Activated T-helper 2 cell treated with anti-CD3 and anti-CD28 coated beads, Interferon-gamma antibody, Interleukin-2, Interleukin-4, amounts not matched to agents 10 μg/mL and 5 μg/mL and 100 μg/mL, durations not matched to agents 14 hours and 24 hours and 36 hours (primary cell): ENCODE measurements at places on chromosomes 7 and 10. TPM values are rescaled to one million over a fixed set of nuclear protein-coding genes. Genes with fewer than 3 reads are reported as not detected.
A peak's percentile ranks its signal among the peaks of the same experiment; 100 is the strongest.

The GIMAP5 gene
- total RNA-seq = 42.9 and 46.7 TPM in 2 replicates

The FAM13C gene
- total RNA-seq = not detected in 2 replicates

The AKAP9 gene
- total RNA-seq = 36.2 and 38.3 TPM in 2 replicates

The HELLS gene
- total RNA-seq = 224 and 230 TPM in 2 replicates

The POLL gene
- total RNA-seq = 32.4 and 33.4 TPM in 2 replicates

The ANKRD61 gene
- 0.25 and 0.27 TPM in 2 replicates for total RNA-seq

The TAS2R16 gene
- not detected in 2 replicates for total RNA-seq

The VAX1 gene
- not detected in 2 replicates for total RNA-seq

The SFTPA2 gene
- not detected in 2 replicates for total RNA-seq

The PNLIP gene
- not detected in 2 replicates for total RNA-seq

The CARD11 gene
- 72.8 and 74.1 TPM in 2 replicates for total RNA-seq

The CACUL1 gene
- total RNA-seq = 22.2 and 25.3 TPM in 2 replicates

The CFAP43 gene
- total RNA-seq = 0.07 TPM in 1 of 2 replicates, not detected in the other

The PPP1R17 gene
- total RNA-seq = not detected in 2 replicates

The AMZ1 gene
- 0.07 and 0.14 TPM in 2 replicates for total RNA-seq

- no peak for DNase-seq
These were observed 189.0 kb downstream of the NPSR1 start for GRCh38 chr7:34846976-34847375.

- DNase-seq = no peak
These were observed 72.6 kb downstream of the PARD3 start for GRCh38 chr10:34742456-34742855.

GRCh38 chr7:73717025-73717807 lies 2.3 kb downstream of the STX1A start:
- no peak for DNase-seq

DNA sequence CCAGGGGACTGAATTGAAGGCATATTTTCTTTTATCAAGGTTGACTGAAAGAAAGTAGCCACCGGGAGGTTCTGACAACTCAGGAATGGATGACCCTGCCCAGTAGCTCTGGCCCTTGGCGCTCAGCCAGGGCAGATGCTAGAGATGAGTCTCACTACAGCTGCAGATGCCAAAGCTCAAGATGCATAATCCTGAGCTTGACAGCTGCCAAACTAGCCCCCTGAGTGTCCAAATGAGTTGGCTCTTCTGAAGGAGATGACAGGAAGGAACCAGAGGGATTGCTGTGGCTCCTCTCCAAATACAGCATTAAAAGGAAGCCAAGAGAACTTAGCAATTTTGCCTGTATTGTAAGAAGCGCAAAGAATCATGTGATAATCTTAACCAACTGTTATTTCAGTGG lies 78.4 kb downstream of the NXPH1 start:
- no peak for DNase-seq

GRCh38 chr7:152176797-152177196 lies 151.3 kb downstream of the GALNT11 start:
- no peak for DNase-seq

GRCh38 chr10:49171326-49172060 lies 16.7 kb downstream of the TMEM273 start:
- DNase-seq = no peak

- DNase-seq = no peak
These were observed 112.4 kb upstream of the FAM171A1 start for GRCh38 chr10:15483215-15484075.

DNA sequence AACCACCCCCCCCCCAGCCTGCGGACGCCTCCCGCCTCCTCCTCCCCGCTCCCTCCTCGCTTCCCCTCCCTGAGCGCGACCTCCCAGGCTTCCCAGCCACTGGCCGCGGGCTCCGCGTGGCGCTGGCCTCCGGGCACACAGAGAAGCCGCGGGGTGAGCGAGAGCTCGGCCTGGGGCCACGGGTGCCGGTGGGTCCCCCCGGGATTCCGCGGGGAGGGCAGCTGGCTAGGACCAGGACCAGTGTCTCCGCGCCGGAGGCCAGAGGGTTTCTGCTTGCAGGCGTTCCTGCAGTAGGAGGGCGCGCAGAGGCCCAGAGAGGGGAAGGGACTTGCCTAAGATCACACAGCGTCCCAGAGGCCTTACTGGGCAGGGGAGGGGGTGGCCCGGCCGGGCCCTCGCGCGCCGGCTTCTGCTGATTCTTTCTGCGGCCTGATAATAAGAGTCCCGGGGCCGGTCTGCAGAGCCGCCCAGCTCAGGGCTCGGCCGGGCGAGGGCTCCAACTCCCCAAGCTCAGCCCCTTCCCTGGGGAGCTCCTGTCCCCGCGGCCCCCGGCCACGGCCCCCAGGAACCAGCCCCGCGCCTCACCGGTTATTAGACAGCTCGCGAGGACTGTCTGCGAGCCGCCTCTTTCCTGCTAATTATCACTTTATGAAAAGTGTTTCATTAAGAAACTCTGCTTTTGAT lies 10.1 kb downstream of the UNCX start:
- no peak for DNase-seq

GRCh38 chr10:33418301-33418700 lies 83.8 kb upstream of the NRP1 start:
- no peak for DNase-seq

GRCh38 chr10:101066146-101066895 lies 4.5 kb downstream of the KAZALD1 start:
- peak; percentile 22 for DNase-seq

- no peak for DNase-seq
These were observed 99.6 kb downstream of the PRPF18 start for GRCh38 chr10:13686331-13686752.

DNA sequence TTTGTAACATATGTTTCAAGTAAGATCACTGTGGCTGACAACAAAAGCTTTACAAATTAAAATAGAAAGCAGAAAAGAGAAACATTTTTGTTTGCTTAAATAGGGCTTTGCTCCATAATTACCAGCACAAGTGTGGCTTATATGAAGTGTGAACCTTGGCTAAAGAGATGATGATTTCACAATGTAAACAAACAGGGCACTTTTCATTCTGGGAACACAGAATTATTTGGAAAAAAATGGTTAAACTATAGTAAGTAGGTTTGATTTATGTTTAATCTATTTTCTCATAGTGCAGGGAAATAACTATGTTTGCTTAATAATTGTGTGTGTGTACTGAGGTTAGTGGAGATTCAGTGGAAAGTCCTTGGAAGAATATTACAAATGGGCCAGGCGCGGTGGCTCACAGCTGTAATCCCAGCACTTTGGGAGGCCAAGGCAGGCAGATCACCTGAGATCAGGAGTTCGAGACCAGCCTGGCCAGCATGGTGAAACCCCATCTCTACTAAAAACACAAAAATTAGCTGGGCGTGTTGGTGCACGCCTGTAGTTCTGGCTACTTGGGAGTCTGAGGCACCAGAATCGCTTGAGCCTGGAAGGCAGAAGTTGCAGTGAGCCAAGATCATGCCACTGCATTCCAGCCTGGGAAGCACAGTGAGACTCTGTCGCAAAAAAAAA lies 19.1 kb upstream of the OTUD1 start:
- no peak for DNase-seq

DNA sequence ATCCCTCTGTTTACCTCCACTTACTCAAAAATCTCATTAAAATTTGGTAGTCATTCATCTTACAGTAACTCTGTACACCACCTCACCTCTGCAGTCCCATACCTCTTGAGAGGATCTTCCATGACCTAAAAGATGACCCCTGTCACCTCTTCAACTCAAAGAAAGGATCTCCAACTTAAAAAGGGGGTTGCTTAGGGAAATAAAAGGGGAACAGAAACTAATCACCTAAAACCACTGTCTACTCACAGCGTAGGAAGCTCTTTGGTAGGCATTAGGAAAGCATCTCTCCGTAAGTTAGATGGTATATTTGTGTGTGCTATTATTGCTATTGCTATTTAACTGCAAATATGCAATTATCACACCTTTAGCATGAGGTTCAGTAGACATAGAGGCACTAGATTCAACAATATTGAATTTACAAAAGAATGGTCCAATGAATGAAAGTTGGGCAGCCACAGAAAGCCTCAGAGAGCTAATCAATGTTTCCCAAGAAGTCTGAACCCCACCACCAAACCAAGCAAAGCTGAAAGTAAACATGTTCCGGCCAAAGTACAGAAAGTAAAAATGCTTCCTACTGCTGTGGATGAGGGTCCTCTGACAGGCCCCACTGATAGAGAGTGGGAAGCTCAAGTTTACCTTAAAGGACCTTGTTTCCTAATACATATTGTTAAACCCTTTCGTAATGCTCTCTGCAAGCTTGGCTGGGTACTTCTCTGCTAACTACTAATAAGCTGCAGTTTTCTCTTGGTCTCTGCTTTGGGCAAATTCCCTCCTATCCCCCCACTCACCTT lies 105.8 kb downstream of the GRM8 start:
- no peak for DNase-seq

GRCh38 chr7:20330239-20330927 lies at the start of gene ITGB8:
Gene ITGB8 (plus strand): TSS chr7:20330900. CDS start chr7:20331807, 907 bp downstream.
- peak; percentile 23 for DNase-seq

GRCh38 chr10:117271427-117271826 lies 30.5 kb downstream of the SLC18A2 start:
- DNase-seq = no peak

DNA sequence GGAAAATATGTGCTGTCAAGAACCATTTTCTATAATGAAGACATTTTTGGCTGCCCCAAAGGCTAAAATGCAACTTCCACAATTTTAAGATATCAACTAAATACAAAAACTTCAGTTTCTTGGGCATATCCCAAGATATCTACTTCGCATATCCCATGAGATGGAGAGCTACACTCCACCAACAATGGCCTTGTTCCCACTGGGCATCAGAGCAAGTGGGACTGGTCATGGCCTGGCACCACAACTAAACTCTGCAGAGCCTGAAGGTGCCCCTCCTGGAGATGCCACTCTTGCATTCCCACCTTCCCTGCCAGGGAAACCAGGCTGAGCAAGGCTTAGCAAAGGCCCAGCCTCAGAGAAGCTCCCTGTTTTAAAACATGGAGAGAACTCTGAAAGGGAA lies 75.8 kb upstream of the LRRC17 start:
- DNase-seq = no peak

GRCh38 chr10:97056003-97056630 lies 129.6 kb downstream of the SLIT1 start:
- DNase-seq = no peak

DNA sequence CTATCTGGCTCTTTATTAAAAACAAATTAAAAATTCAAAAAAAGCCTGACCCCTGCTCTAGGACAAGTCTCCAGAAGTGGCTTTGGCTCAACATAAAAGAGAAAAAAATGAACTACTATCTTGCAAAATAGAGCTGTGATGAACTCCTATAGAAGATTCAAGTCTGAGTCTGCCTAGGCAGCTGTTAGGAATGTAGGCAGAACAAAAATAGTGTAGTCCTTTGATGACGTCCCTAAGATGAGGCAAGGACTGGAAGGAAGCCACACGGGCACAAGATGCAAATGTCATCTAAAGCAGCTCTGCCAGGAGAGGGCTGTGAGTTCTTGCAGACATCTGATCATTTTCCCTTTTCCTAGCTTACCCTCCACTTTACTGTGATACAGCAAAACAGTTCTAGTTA lies 20.5 kb downstream of the ASNS start:
- DNase-seq = no peak

DNA sequence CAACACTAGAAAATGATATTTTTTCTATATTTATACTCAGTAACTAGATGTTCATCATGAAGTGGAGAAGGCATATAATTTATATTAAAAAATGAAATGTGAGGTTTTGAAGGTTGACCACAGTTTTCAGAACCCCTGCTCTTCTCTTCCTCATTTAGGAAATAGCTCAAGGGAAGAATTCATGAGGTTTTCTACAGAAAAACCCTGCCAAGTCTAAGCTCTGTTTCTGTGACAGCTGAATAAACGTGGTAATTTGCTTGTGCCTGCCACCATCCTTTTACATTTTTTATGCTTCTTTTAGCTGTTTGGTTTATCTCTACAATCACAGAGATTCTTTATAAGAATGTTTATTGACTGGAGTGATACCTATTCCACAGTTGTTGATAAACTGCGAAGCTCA lies 630.3 kb upstream of the POT1 start:
- no peak for DNase-seq

DNA sequence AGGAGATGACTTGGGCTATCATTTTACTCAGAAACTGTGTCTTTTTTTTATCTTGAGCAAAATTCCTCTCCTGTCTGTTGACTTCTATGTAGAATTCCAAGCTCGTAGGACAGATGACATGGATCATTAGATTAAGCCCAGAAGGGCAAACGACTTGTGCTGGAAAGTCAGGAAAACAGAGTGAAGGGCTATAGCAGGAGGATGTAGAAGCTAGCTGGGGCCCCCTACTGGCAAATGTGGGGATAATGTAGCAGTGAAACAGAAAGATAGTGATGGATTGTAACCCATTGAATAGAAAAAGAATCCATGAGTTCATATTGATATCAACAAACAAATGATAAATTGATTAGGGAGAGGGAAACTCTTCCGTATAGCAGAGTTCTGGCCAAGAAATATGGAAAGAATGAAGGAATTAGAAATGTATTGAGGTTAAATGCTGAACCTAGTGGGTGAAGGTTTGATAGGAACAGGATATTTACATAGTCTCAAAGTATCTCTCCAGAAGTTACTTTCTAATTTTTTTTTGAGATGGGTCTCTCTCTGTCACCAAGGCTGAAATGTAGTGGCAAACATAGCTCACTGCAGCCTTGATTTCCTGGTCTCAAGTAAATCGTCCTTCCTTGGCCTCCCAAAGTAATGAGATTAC lies 103.6 kb downstream of the LYZL1 start:
- no peak for DNase-seq
